ENCODE measurements at places on chromosomes 3 and 15.
A peak's percentile ranks its signal among the peaks of the same experiment; 100 is the strongest.

- DNase-seq: no peak
Measured at GRCh38 chr15:64930019-64930652, 18.4 kb downstream of the ANKDD1A start.

DNA sequence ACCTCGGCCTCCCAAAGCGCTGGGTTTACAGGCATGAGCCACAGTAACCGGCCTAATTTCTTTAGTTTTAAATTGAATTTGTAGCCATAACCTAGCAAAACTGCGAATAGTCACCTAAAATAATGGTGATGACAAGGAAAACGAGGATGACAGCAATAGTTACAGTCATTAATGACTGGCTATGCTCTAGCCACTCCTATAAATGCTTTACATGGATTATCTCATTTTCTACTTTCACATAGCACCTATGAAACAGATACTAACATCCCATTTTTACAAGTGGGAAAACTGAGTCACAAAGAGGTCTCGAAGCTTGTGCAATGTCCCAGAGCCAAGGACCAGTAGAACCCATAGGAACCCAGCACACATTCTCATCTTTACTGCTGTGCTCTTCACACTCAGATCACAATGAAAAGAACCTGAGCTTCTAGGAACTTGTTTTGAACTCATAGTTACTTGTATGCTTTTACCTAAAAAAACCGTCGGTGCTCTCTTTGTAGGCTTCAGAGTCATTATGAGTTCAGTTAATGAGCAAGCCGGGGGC, 39.4 kb downstream of the FBXL22 start:
- DNase-seq: no peak

- DNase-seq: no peak
Measured at GRCh38 chr3:142019794-142020320, 129.5 kb downstream of the TFDP2 start.

GRCh38 chr15:89345248-89345647, 10.6 kb upstream of the POLG start:
- no peak for DNase-seq

DNA sequence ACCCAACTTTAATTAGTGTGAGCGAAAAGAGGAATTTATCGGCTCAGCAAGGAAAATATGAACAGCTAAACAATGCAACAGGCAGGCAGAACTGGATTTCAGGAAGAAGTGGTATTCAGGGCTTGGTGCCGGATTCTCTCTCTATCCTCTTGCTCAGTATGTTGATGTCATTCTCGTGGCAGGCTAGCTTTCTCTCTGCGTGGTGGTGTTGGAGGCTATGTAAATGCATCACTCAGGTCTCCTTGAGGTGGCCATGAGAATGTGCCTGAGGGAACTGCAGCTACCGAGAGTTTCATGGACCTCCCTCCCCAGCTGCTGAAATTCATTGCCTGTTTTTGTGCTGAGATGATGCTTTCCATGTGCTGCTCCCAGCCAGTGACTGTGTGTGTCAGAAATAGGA, 18.3 kb upstream of the SYN2 start:
- no peak for DNase-seq

- no peak for DNase-seq
Measured at GRCh38 chr15:69311319-69311721, 12.6 kb downstream of the PAQR5 start.

GRCh38 chr3:159974-160373, 36.6 kb upstream of the CHL1 start:
- DNase-seq: no peak

DNA sequence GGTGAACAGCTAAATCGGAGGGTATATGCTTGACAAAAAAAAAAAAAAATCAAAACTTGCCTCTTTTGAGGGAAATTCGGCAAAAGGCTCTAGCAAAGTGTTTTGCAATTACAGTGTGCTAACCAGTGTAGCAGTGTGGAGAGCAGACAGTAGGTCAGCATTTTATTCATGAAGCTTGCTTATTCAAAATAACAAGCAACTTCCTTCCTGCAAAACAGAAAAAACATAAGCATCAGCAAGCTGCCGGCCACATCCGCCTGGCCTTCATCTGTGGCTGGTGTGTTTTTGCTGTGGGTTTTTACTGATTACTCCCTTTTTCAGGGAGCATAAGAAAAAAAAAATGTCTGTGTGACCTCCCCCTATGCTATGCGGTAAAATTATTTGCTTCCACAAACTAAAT, 434.1 kb downstream of the OCA2 start:
- no peak for DNase-seq

DNA sequence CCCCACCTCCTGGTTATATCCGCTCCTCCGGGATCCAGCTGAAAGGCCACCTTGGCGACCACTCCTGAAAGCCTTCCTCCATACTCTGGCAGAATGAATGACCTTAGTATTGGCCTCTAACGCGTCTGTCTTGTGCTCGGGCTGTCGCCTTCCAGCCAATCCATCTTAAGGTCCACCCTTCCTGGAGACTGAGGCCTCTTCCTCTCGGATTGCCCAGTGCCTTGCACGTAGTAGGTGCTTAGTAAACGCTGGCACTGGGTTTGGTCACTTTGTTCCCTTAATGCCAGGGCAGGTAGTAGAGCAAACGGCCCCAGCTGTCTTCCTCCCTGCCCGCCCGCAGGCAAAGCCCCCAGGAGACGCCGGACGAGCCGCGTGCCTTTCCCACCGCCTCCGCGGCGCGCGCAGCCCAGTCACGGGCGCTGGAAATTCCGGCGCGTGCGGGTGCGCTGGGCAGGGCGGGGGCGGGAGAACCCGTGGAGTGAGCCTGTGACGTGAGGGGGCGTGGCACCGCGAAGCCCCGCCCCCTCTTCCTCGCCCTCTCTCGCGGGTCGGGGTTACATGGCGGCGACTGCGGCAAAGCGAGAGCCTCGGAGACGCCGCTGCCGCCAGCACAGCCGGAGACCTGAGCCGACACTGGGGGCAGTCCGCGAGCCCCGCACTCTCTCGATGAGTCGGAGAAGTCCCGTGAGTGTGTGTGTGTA, at the start of gene MAPK6:
MAPK6 (plus strand) TSS at position 527 of the 701 bp plus-strand sequence. CDS start 27,242 bp downstream, outside the sequence.
- DNase-seq: peak; percentile 92

- DNase-seq: no peak
Measured at GRCh38 chr3:15174953-15175352, 31.1 kb upstream of the CAPN7 start.

GRCh38 chr3:10249833-10250232, 1.6 kb downstream of the TATDN2 start:
- DNase-seq: no peak

DNA sequence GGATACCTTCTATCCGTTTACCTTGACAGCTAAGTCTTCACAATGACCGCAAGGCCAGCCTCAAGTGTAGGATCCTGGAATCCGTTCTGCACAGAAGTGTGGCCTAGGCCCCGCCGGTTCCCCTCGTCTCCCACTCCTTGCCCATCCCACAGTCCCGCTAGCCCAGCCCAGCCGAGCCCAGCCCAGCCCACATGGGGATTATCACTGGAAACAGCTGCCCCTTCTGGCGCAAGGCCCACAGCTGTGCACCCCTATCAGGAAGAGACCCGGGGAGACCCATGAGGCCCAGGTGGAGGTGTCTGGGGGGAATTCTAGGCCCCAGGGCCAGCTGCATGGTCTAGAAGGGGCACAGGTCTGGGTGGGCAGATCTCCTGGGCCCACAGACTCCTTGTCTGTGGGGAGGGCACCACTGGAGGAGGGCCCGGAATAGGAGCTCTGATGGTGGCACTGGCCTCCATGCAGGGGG, 27.9 kb upstream of the KLF13 start:
- DNase-seq: no peak

GRCh38 chr3:180058238-180058637, 21.5 kb upstream of the PEX5L start:
- no peak for DNase-seq

GRCh38 chr3:29333576-29333975, 52.7 kb downstream of the RBMS3 start:
- no peak for DNase-seq

DNA sequence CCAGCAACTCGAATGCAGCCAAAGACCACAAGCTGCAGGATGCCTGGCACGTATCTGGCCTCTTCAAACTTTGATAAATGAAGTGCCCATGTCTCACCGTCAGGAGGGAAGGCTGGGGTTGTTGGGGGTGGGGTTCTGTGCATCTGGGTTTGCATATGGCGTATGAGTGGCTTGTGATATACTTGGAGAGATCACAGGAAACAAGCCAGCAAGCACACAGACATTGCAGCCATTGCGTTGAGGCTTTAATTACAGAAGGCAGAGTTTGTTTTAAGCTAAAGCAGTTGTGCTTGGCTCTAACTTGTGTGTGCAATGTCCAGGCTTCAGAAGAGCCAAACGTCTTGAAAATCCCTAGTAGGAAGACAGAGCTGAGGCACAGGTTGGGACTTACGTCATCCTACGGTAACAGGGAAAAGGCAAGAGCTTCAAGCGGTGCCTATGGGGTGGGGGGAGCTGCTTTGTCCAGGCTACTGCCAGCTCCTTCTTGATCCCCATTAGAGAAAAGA, 109.2 kb downstream of the ASB7 start:
- no peak for DNase-seq

DNA sequence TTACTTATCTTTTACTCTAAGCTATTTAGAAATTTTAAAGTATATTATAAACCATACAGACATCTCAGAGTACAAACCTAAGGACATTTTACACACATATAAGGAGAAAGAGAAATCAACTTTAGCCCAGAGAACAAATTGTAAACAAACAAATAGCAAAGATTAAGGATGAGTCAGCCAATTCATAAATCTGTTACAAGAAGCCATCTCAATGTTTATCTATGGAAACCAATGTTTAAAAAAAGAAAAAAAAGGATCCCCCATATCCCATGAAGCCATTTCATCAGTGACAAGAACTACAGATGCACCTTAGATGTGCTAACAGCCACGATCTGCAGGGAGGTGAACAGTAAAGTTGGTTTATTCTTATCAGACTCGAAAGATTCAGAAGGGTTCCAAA, 437.1 kb downstream of the SHQ1 start:
- DNase-seq: no peak

DNA sequence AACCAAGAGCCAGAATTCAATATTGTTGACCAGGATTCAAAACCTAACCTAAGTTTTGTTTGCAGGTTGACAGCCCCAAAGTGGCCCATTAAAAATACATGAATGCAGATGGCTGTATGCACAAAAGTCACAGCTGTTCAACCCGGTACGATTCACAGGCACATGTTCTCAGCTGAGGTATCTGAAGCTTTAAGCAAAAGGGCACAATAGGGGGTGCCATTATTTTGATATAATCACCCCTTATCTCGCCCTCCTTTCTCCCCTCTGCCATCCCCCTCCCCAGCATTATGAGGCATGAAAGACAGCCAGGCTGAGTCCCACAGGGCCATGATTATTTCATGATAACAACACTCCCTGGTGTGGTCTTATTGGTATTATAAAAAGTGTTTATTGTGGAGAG, 264.9 kb downstream of the EBLN2 start:
- DNase-seq: no peak

- no peak for DNase-seq
Measured at GRCh38 chr3:93843981-93844380, 129.7 kb downstream of the PROS1 start.

GRCh38 chr3:38471260-38471857, 17.7 kb downstream of the ACVR2B start:
- no peak for DNase-seq

DNA sequence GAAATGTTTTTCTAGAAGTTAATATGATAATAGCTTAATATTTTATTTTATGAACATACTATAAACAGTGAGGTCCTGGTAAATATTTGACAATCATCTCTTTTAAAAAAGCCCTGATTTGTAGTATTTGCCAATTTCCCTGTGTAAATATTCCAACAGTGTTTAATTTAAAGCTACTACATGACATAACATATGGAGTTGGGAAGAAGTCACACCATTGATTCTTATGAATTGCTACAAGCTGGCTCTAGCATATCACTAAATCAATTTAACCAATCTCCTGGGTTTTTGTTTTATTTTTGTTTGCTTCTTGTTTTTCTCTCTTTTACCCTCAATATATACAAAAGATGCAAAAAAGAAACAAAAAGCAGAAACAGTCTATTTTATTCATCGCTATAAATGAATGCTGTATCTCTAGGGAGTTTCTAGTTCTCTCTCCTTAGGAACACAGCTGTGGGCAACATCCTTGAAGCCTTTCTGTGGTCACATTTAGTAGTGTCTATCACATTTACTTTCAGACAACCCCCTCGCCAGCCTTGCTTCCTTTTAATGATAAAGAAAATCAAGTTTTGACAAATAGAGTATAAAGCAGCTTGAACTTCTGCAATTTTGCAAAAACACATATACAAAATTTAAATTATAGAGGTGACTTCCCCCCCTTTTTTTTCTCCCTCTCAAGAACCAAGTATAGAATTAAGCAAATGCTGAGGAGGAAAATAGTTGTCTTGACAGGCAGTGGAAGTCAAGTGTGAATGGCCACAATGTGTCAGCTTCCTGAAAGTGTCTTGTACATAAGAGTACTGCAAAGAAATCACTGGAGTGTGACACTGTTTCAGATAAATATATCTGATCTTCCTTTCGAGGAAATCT, 21.4 kb downstream of the CCR1 start:
- no peak for DNase-seq

GRCh38 chr3:58899159-58899952, 150.5 kb downstream of the CFAP20DC start:
- DNase-seq: no peak

- no peak for DNase-seq
Measured at GRCh38 chr3:19348500-19348899, 200.2 kb downstream of the KCNH8 start.

DNA sequence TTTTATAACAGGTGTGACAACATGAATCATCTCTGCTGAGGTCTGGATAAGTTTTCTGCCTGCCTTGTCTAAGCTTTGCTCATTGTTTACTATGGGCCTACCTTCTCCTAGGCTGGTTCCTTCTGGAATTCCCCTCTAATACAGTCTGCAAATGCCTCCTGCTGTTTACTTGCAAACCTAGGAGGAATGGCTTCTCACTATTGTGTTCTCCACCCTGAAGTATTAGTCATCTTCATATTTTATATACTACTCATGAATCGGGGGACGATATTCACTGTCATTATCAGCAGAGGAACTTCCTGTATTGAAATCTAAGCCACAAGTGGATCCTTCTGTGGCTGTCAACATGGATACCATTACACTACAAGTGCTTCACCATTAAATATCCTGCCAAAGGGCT, 154.8 kb downstream of the PLCL2 start:
- DNase-seq: no peak

DNA sequence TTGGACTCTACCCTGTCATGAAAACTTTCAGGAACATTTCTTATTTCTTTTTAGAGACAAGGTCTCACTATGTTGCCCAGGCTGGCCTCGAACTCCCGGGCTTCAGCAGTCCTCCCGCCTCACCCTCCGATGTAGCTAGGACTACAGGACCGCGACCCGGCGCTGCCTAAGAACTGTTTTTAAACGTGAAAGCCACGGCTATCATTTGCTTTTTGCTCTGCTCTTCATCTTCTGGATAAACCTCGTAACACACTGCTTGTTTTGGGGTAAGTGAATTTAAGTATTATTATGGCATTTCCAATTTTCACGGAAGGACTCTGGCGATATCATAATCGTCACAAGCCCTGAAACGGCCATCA, 14.3 kb upstream of the CCNL1 start:
- no peak for DNase-seq

Data from effector memory CD8-positive, alpha-beta T cell (primary cell).